ENCODE measurements at places on chromosomes 12 and 14. TPM values are rescaled to one million over a fixed set of nuclear protein-coding genes. Genes with fewer than 3 reads are reported as not detected.

Gene NTN4
- total RNA-seq: 21.5 TPM

Gene NPAS3
- total RNA-seq: 2.7 TPM

Gene ACSS3
- total RNA-seq: 2.6 TPM

Gene NINJ2
- total RNA-seq: not detected

Gene FAM186B
- not detected for total RNA-seq

Gene FAM90A1
- not detected for total RNA-seq

Gene IL23A
- not detected for total RNA-seq

Gene SINHCAF
- 86.2 TPM for total RNA-seq

Gene ABCD2
- not detected for total RNA-seq

Gene TTC9
- 1.3 TPM for total RNA-seq

Gene APOLD1
- total RNA-seq: 18.9 TPM

Gene DHH
- total RNA-seq: not detected

Gene LAG3
- not detected for total RNA-seq

Gene CCDC177
- total RNA-seq: not detected
